Putamen (tissue), 1 donor: ENCODE measurements at places on chromosomes 16 and 17.
A peak's percentile ranks its signal among the peaks of the same experiment; 100 is the strongest.

GRCh38 chr17:79087428-79088143 is 13.0 kb downstream of the ENGASE start:
- peak; percentile 48 for DNase-seq

DNA sequence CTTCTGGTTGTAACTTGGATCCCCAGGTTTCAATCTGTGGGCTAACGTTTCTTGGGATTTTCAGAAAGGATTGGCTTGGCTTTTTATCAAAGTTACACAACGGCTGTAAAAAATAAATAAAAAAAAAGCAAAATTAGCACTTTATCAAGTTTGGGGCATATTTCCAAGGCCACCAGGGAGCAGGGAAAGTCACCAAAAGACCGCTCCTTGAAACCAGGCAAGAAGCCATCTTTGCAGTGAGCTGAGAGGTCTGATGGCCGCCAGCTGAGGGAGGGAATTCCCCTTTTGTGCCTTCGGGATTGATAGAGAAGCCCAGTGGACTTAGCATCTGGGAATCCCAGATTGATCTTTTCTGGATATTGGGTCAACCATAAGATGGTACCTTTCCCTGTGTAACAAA is 192.2 kb downstream of the WWOX start:
- DNase-seq: no peak

GRCh38 chr16:20866801-20867200 is 33.4 kb downstream of the DCUN1D3 start:
- DNase-seq: no peak

DNA sequence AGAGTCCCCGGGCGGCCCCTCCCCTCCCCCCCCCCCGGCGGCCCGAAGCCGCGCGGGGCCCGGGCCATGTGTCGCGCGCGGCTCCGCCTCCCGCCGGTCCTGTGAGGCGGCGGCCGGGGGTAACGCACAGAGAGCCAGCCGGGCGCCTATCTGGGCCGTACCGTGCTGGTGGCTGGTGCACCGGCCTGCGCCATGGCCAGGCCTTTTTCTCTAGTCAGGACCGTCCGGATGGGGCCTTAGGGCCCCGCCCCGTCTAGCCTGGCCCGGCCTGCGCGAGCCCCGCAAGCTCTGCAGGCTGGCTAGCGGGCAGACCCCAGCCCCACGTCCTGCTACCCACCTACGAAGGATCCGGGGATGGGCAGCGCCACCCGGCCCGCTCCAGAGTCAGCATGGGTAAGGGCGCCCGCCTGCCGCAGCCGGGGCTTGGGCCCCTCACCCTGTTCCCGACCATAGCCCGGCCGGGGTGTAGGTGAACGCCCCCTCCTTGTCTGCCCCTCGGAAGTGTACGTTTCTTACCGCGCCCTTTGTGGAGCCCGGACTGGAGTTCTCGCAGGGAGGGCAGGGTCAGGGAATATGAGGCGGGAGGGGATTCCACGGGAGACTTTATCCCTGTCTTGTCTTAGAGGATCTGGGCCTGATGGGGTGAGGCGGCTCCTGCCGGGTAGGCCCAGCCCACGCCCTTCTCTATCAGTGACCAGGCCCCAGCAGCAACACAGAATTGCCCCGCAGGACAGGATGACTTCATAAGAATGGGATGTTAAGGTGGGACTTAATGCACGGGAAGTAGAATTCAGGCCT is at the start of gene CENPT:
TSS of gene CENPT (minus strand) at position 630 of the 798 bp plus-strand sequence. CDS start 13,834 bp downstream, outside the sequence.
- DNase-seq: no peak

- DNase-seq: no peak
These were observed 162.9 kb downstream of the SEC14L1 start for GRCh38 chr17:77303620-77304019.

GRCh38 chr16:28189245-28189644 is 22.5 kb downstream of the XPO6 start:
- DNase-seq: no peak

GRCh38 chr17:82836823-82837357 is 2.9 kb downstream of the ZNF750 start:
- DNase-seq: no peak

DNA sequence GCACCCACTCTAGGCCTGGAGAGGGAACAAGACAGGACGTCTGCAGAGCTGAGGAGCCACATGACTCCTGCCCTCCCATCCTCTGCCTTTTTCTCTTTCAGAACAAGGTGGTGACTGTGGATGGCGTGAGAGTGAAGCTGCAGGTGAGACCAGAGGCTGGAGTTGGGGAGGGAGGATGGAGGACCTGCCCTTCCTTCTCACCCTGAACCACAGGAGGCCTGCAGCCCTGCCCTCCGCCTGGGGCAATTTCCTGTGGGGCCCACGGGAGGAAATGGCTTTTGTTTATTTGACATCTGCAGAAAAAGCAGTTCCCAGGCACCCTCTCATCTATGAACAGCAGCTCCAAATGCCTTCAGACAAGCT is 5.1 kb downstream of the RAB37 start:
- DNase-seq: no peak
